H7 (cell line): ENCODE measurements at places on chromosomes 5 and 9. TPM values are rescaled to one million over a fixed set of nuclear protein-coding genes. Genes with fewer than 3 reads are reported as not detected.
A peak's percentile ranks its signal among the peaks of the same experiment; 100 is the strongest.

DNA sequence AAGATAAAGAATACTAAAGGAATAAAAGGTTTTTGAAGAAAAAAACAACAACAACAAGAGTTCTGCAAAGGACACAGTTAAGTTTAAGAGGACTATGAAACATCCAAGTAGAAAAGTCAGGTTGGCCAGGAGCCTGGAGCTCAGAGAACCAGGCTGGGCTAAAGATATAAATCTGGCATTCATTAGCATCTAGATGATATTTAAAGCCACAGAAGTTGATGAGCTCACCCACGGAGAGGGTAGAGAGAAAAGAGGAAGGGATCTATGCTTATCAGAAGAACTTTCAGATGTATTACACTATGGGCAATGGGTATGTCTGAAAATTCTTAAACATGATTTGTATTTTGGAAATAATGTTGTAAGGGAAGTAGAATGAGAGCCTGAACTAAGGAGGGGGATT is 9.9 kb downstream of the MIER3 start:
- no peak for DNase-seq

DNA sequence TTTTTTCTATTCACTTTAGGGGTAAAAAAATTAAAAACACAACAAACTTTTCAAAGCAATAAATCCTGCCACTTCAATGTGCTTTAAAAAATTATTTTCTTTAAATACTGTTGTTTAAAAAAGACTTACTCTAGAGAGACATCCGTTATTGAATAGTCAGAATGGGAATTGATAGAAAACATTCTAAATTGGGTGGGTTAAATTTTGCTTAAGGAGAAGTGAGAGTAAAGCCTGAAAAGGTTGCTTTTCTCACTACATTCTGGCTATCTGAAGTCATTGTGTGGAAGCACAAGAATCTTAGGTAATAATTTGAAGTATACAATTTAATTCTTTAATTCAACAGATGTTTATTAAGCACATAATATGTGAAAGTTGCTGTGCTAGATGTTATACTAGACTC is 509.3 kb downstream of the NR2F1-AS1 start:
- no peak for DNase-seq

DNA sequence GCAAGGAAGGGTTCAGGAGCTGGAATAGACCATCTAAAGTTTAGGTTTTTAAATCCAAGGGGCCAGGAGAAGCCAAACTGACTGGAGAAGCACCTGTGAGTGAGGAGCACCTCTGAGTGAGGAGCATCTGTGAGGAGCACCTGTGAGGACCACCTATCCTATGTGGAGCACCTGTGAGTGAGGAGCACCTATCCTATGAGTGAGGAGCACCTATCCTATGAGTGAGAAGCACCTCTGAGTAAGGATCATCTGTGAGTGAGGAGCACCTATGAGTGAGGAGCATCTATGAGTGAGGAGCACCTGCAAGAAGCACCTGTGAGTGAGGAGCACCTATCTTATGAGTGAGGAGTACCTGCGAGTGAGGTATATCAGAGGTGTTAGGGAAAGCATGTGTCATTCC is 8.0 kb upstream of the OR1Q1 start:
- DNase-seq: no peak

DNA sequence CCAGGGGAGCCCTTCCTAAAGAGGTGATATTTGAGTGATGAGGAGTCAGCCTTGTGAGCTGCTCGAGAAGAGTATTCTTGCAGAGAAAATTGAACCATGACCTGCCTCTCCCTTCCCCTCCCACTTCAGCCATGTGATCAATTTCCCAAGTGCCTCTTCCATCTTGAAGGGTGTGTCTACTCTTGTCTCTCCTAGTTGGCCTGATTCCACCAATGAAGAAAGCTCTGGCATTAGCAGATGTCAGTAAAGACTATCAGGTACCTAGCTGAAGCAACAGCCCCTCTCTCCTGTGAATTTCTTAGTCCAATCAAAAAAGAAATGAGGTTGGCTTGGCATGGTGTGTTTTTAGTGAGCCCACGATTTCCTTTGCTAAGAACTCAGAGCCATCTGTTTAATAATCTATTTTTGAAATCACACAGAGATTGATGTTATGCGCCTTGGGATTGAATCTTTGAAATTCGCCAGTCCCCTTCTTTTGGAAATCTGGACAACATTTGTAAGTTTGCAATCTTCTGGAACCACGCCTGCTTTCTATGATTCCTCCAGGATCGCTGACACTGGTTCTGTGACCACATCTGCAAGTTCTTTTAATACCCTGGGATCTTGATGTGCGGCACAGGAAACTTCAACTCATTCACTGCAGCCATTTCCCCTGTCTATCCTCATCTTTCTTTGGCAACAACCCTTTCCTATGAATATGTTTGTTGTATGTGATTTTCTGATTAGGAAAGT is 404.6 kb downstream of the DMRT2 start:
- no peak for DNase-seq

GRCh38 chr5:135008981-135009735 is 24.9 kb downstream of the PITX1 start:
- peak; percentile 47 for DNase-seq

DNA sequence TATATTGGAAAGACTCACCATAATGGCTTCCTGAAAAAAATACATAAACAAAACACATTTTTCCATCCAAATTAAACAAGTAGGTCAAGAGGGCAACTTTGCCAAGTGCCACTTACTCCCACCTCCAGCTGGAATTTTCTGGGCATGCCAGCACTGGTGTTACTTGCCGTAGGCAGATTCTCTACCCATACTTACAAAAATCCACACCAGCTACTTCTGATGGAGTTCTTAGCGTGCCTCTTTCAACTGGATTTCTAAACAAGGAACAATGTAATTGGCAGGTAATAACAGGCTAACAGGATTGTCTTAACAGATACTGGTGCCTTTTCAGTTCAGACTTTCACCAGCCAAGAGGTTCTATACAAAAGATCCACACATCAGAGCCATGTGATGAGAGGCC is 301.4 kb downstream of the MLLT3 start:
- DNase-seq: no peak

DNA sequence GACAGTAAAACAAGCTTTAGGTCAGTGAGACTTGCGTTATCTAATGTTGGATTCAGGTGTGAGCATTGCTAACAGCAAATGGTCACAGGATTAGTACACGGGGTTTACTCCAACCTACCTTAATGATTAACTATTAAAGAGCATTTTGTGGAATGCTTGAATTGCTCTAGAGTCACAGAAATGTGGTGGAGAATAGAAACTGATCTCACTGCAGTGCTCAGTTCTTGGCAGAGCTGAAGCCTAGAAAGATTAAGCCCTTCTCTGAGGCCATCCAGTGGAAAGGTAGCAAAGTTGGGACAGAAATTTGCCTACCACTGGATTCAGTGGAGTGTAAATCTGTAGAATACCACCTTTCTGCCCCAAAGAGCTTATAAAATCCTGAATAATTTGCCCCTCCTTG is 60.9 kb downstream of the ICE1 start:
- no peak for DNase-seq

Gene EPB41L4A
- 3.2 and 4.7 TPM in 2 replicates for total RNA-seq

Gene SHOC1
- not detected in 2 replicates for total RNA-seq

Gene PCDHGA2
- total RNA-seq: not detected in 2 replicates

Gene ACO1
- 35.2 and 40.6 TPM in 2 replicates for total RNA-seq

Gene LCN1
- total RNA-seq: not detected in 2 replicates
